ENCODE measurements at places on chromosomes 4 and X. TPM values are rescaled to one million over a fixed set of nuclear protein-coding genes. Genes with fewer than 3 reads are reported as not detected.

USP17L15 gene
- not detected for total RNA-seq

SUV39H1 gene
- total RNA-seq = 7.0 TPM

CT55 gene
- not detected for total RNA-seq

GYPA gene
- 0.10 TPM for total RNA-seq

SNX12 gene
- 24.1 TPM for total RNA-seq

SLC10A3 gene
- 15.0 TPM for total RNA-seq
